ENCODE measurements at places on chromosomes 7 and 10. TPM values are rescaled to one million over a fixed set of nuclear protein-coding genes. Genes with fewer than 3 reads are reported as not detected.

DNA sequence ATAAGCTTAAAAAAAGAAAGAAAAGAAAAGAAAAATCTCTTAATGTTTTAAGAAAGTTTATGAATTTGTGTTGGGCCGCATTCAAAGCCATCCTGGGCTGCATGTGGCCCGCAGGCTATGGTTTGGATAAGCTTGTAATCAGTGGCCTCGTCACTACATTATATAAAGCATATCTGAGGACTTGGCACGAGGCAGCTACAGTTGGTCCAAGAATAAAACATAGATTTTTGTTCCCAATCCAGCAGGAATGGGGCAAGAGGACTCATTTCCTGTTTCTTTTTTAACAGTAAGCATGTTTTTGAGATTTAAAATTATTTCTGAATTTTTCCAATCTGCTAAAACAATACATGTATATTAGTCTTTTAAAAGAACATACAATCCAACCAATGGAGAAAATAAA lies 28.6 kb downstream of the MCM10 start:
- H3K27ac ChIP-seq, result no peak overlapping the region
- H3K4me3 ChIP-seq, result no peak overlapping the region
- H3K4me1 ChIP-seq, result no peaks in the 10 kb centered on the region
- H3K27me3 ChIP-seq, result no peaks in the 10 kb centered on the region

Gene LRRD1
- not detected for polyA plus RNA-seq

- H3K27me3 ChIP-seq, result no peaks in the 10 kb centered on the region
- no peaks in the 10 kb centered on the region for H3K36me3 ChIP-seq
- no peak for DNase-seq
- no peak overlapping the region for H3K4me3 ChIP-seq
- no peak overlapping the region for H3K27ac ChIP-seq
- H3K4me1 ChIP-seq, result no peaks in the 10 kb centered on the region
These were observed 898.6 kb downstream of the LRMDA start for GRCh38 chr10:76329891-76330575.

Gene PKD2L1
- polyA plus RNA-seq, result 0.10 TPM

Gene STOX1
- 8.7 TPM for polyA plus RNA-seq

GRCh38 chr10:70193391-70193844 lies 23.1 kb upstream of the SAR1A start:
- H3K27ac ChIP-seq, result no peak overlapping the region
- H3K4me1 ChIP-seq, result no peaks in the 10 kb centered on the region
- H3K36me3 ChIP-seq, result no peaks in the 10 kb centered on the region
- DNase-seq, result no peak

DNA sequence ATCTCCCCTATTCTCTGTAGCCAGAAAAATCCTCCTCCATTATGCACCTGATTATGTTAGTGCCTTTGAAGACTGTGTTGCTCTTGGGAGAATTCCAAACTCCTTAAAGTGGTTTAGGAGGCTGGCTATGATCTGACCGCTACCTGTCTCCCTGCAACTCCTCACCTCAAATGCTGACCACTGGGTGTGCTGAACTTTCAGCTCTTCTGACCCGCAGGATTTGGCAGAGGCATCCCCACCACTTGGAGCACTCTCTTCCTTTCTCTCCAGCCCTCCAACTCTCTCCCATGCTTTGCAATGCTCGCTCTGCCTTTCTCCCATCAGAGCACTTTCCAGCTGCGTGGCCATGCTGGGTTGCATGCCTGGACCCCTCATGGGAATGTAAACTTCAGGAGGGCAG lies 227.6 kb downstream of the RPS24 start:
- no peaks in the 10 kb centered on the region for H3K4me1 ChIP-seq
- H3K4me3 ChIP-seq, result no peak overlapping the region
- DNase-seq, result no peak
- no peaks in the 10 kb centered on the region for H3K27me3 ChIP-seq

- H3K4me3 ChIP-seq, result no peak overlapping the region
- no peak overlapping the region for H3K27ac ChIP-seq
- DNase-seq, result no peak
- no peaks in the 10 kb centered on the region for H3K27me3 ChIP-seq
These were observed 75.1 kb downstream of the NOD1 start for GRCh38 chr7:30403477-30403876.

- H3K4me3 ChIP-seq, result no peak overlapping the region
- no peak for DNase-seq
- H3K27ac ChIP-seq, result no peak overlapping the region
- H3K4me1 ChIP-seq, result no peaks in the 10 kb centered on the region
- no peaks in the 10 kb centered on the region for H3K36me3 ChIP-seq
These were observed 430.4 kb downstream of the TFEC start for GRCh38 chr7:115600207-115600606.

Gene CALN1
- 0.06 TPM for polyA plus RNA-seq

- no peak for DNase-seq
- H3K27me3 ChIP-seq, result no peaks in the 10 kb centered on the region
These were observed 317.6 kb upstream of the PLXDC2 start for GRCh38 chr10:19498393-19499290.

DNA sequence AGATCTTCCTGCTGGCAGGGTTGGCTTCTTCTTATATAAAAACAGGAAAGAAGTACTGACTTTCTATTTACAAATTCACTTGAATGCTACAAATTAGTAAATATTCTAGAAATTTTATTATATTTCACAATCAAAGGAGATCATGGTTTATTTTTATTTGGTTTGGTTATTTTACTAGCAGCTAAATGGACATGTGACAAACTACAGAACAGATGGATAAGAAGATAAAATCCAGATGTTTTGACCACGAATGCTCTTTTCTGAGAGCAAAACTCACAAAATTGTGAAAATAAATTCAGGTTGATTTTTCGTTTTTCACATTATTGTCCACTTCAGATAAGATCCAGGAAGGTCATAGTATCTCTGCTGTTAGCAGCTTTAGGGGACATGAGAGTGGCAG lies 55.4 kb downstream of the CACNA2D1 start:
- no peak overlapping the region for H3K27ac ChIP-seq
- no peaks in the 10 kb centered on the region for H3K36me3 ChIP-seq
- DNase-seq, result no peak
- no peak overlapping the region for H3K4me3 ChIP-seq
- H3K27me3 ChIP-seq, result no peaks in the 10 kb centered on the region

- H3K27me3 ChIP-seq, result peaks cover 3% of the 10 kb centered on the region
- no peaks in the 10 kb centered on the region for H3K4me1 ChIP-seq
- DNase-seq, result no peak
- H3K27ac ChIP-seq, result no peak overlapping the region
- no peak overlapping the region for H3K4me3 ChIP-seq
These were observed 39.0 kb upstream of the EMX2 start for GRCh38 chr10:117503244-117504205.

DNA sequence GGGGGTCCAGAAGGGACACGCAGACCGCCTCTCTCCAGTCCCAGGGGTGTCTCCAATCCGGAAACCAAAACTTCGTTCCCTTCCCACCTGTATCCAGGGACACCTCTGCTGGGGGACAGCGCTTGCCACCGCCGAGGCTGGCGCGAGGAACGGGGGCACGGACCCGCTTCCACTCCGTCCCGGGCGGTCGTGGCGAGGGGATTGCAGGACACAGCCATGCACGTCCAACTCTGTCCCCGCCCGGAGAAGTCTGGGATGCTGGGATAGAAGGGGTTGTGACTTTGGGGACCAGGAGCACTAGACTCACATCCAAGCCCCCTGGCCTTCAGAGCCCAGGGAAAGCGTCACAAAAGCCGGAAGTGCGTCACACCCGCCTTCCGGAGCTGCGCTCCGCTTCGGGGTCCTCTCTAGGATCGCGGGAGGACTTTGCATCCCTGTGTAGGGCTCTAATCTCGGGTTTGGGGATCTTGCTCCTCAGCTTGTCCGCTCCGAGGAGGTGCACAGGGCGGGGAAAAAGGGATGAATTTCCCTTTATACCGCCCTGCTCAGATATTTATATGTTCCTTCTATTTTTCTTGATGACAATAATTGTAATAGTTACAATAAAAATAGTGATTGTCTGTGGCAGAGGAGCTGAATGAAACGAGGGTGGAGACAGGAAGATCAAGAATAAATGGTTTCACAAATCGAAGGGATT lies at the start of gene FAM200A:
FAM200A (minus strand) TSS at position 348 of the 697 bp plus-strand sequence. CDS start 3,707 bp downstream, outside the sequence.
- H3K27ac ChIP-seq, result peak within 1 kb of the TSS; percentile 16
- peak within 1 kb of the TSS; percentile 91 for H3K4me3 ChIP-seq
- H3K36me3 ChIP-seq, result peaks cover 7% of the 10 kb centered on the region
- DNase-seq, result peak; percentile 89
- no peaks in the 10 kb centered on the region for H3K27me3 ChIP-seq

DNA sequence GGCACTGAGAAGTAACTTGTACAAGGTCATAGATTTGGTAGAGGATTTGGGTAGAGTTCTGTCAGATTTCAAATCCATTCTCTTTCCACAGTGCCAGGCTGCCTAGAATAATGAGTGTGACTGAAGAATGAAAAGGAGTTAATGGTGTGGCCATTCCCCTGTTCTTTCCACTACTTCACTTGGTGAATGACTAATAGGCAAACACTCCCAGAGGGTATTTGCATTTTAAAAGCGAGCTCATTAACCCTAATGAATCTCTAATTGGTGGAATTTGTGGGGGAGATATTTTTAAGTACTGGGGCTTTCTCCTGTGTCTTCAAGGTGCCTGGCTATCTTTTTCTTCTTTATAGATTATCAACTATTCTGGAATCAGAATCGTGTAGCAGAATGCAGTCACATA lies 74.8 kb upstream of the RPA3 start:
- H3K27me3 ChIP-seq, result no peaks in the 10 kb centered on the region
- H3K36me3 ChIP-seq, result no peaks in the 10 kb centered on the region
- peaks cover 5% of the 10 kb centered on the region for H3K4me1 ChIP-seq
- DNase-seq, result no peak
- no peak overlapping the region for H3K4me3 ChIP-seq

DNA sequence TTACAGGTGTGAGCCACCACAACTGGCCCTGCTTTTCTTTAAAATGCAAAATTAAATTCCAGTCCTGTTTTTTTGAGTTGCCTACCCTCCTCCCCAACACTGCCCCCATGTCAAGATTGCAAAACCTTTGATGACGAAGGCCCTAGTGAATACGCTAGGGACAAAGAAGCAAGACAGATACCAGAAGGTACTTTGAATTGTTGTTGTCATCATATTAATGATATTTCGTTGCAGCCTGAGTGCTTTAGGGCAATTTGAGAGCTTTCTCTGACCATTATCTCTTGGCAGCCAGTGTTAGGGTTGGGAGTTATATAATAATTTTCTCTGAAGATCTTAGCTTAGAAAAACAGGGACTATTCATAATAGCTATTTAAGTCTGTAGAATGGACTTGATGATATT lies 7.1 kb downstream of the CCSER2 start:
- DNase-seq, result no peak
- H3K4me3 ChIP-seq, result no peak overlapping the region
- no peak overlapping the region for H3K27ac ChIP-seq
- H3K36me3 ChIP-seq, result no peaks in the 10 kb centered on the region

Gene PON1
- not detected for polyA plus RNA-seq

- H3K27me3 ChIP-seq, result no peaks in the 10 kb centered on the region
- DNase-seq, result no peak
- no peaks in the 10 kb centered on the region for H3K4me1 ChIP-seq
- no peak overlapping the region for H3K4me3 ChIP-seq
- no peak overlapping the region for H3K27ac ChIP-seq
These were observed 60.4 kb downstream of the ZNF33B start for GRCh38 chr10:42578019-42578418.

Measured in small intestine (tissue), 16 donors.